LHCN-M2 (cell line): ENCODE measurements at places on chromosomes 16 and 17.

GRCh38 chr17:50917418-50917743 is 51.2 kb upstream of the TOB1 start:
- DNase-seq = no peak

GRCh38 chr16:55508941-55509931 is at the start of gene LPCAT2:
TSS of gene LPCAT2 (plus strand) at chr16:55509072. CDS start at chr16:55509182, 110 bp downstream.
- DNase-seq = peak; percentile 71

DNA sequence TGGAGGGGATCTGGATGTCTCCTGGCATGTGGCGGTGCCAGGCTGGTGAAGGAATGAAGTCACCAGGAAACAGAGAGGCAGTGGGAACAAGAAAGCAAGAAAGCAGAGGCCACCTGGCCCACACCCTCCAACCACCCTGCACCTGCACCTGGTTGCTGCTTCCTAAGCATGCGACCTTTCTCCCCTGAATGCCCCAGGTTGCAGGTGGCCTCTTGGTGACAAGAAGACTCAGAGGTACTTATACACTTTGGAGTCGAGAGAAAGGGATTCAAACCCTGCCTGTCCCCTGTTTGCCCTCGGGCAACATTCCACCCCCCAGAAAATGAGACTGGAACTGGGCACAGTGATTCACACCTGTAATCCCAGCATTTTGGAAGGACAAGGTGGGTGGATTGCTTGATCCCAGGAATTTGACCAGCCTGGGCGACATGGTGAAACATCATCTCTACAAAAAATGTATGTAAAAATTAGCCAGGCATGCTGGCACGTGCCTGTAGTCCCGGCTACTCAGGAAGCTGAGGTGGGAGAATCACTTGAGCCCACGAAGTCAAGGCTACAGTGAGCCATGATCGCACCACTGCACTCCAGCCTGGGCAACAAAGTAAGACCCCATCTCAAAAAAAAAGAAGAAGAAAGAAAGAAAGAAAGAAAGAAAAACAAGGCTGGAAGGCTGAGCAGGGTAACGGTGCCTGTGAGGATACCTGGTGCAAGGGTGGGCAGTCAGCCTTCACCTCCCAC is 34.6 kb upstream of the TNRC6C start:
- DNase-seq = no peak

GRCh38 chr17:73743518-73744201 is 99.4 kb upstream of the SDK2 start:
- DNase-seq = no peak

DNA sequence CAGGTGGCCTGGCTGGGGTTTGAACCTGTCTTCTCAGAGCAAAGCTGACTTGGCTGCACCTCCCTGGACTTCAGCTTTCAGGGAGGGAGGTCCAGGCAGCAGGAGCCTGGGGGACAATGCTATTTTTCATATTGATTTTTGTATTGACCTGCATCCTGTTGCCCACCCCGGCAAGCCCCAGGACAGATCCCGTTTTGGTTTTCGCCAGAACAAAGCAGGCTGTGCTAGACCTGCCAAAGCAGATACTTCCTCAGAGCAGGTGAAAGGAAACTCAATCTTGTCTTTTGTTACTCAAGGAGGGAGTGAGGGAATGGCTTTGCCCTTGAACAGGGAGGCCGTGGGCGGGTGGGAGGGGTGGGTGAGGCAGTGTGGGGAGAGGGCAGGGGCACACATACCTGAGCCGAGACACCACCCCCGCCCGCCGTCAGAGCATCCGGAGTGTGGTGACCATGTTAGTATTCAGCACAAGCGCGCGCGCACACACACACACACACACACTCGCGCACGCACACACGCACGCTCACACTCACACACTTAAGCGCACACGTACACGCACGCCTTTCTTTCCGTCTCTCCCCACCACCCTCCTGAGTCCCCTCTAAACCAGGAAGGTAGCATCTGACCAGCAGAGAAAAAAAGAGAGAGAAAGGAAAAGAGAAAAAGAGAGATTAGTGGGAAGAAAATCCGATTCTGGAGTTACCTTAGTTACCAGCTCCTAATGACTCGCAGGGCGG is 59.5 kb downstream of the RAI1 start:
- no peak for DNase-seq

DNA sequence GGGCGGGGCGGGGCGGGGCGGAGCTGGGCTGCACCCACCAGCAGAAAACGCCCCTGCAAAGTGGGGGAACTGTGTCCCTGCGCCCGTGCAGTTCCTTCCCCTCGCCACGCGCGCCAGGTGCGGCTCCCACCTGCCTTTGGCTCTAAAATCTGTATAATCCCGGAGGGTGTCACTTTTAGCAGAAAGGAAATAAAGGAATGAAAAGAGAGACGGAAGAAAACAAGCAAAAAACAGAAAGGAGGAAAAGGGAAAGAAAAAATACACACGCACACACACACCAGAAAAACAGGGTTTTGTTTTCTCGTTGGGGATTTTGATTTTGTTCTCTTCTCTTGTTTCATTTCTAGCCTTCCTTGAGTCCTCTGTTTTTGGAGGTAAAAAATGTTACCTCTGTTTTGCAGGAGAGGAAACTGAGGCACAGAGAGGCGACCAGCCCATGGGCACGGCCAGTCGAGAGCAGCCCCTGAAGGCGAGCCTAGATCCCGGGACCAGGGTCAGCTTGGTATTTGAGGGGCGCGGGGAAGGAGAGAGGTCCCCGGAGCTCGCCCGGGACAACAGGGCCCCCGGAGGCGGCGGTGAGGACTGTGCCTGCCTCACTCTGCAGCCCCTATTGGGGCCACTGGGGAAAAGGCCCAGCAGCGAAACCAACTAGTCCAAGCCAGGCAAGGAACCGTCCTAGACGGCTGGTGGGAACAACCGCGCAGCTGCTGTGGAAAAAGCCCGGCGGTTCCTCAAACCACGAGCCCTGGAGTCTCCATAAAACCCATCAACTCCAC is 594 bp upstream of the CARHSP1 start:
- DNase-seq = no peak

GRCh38 chr16:53672461-53672860 is 31.2 kb downstream of the RPGRIP1L start:
- no peak for DNase-seq

- DNase-seq = peak; percentile 64
Observed at GRCh38 chr16:57899771-57900661, 70.9 kb downstream of the CNGB1 start.

GRCh38 chr16:21301168-21301894 is 23.2 kb upstream of the CRYM start:
- peak; percentile 72 for DNase-seq

GRCh38 chr16:87411375-87412271 is 19.5 kb downstream of the MAP1LC3B start:
- no peak for DNase-seq

GRCh38 chr16:14562691-14563491 is 67.2 kb downstream of the PARN start:
- DNase-seq = peak; percentile 47

DNA sequence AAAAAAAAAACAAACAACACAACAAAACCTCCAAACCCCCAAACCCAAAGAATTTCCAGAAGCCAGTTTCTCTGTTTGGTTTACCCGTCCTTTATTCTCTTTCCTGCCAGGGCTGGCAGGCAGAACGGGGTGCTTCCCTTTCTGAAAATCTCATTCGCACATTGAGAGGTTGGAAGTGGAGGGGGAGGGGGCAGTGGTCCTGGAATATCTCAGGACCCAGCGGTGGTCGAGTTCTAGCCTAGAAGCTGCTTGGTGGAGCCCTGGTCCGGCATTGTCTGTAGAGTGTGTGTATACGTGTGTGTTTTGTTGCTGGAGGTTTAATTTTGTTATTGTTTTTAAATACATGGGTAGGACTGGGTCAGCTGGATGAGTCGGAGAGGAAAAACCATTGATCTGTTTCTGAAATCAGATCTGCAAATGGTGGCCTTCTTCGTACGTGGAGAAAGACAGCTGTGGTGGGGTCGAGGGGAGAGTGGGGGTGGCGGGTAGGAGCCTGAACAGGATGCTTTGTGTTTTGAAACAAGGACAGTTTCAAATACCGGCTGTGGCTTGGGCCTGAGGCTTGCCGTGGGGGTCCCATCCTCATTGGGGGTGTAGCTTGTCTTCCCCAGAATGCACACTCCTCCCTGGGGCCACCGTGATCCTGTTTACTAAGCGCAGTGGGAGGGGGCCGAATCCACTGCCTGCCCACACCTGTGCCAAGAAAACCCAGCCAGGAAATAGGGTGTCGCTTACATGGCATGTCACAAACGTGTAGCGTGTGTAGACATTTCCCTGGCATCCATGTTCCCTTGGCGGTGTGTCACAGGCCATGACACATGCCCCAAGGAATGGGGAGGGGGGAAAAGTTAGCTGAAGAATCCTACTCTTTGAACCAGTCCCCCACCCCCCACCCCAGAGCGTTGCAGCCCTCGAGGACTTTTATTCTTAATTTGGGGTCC is 1.6 kb downstream of the CMIP start:
- DNase-seq = no peak

GRCh38 chr17:72338847-72339790 is 218.3 kb downstream of the SOX9 start:
- DNase-seq = peak; percentile 95
